ENCODE measurements at places on chromosomes 2 and 18. TPM values are rescaled to one million over a fixed set of nuclear protein-coding genes. Genes with fewer than 3 reads are reported as not detected.

GRCh38 chr2:105919826-105920225 is 175.1 kb downstream of the NCK2 start:
- DNase-seq, result peak; percentile 35

DNA sequence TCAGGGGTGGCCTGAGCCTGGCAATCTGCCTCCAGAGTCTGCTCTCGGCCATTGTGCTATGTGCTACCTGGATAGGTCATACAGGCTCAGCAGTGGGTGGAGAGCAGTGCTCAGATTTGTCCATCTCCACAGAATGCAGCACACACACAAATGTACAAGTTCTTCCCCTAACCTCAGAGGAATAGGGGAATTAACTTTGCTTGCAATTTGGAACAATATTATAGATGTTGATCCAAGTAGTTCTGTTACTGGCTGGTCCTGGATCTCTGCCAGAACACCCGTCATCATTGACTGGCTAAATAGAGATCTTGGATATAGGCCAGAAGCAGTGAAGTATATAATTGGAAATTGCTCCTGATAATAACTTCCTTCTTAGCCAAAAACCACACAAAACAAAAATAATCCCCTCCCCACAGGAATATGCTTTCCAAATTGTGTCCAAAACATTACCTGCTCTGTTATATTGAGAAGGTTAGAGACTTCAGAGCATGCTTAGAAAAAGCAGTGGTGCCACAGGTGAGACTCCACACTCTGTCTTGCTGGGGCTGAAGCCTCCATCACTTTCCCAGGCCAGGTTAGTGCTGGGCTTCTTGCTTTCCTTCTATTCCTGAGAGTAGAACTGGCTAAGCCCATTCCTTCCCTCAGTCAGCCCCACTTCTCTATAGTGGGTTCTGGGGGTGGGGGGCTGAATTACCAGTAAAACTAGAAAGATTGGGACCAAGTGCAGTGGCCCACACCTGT is 38.8 kb downstream of the NCAPH start:
- DNase-seq, result no peak

DNA sequence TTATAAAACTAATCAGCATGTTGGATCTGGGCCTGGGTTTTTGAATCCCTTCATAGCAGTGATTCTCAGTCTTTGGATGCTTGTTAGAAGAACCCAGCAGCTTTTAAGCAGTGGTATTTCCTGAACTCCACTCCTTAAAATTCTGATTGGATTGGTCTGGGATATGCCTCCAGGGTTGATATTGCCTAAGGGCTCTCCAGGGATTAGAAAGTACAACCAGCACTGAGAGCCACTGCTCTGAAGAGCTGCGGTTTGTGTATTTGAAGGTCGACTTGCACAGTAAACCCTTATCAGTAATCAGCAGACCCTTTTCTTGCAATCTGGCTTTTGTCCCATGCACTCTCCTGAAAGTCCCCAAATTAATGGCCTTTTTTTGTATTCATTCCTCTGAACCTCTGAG is 17.0 kb upstream of the RBMS1 start:
- DNase-seq, result no peak

DNA sequence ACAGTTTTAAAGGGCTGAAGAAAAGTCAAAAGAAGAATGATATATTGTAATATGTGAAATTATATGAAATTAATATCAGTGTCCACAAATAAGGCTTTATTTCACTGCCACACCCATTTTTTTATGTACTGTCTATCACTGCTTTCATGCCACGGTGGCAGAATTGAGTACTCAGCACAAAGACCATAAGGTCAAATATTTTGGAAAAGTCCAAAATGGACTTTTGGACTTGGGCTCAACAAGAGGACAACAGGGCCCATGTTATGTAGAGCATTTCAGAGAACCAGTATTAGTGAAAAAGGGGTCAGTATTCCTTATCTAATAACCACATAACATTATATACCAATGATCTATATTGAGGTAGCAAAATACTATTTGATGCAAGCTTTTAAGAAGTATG is 427.2 kb downstream of the EPHA4 start:
- DNase-seq, result no peak

DNA sequence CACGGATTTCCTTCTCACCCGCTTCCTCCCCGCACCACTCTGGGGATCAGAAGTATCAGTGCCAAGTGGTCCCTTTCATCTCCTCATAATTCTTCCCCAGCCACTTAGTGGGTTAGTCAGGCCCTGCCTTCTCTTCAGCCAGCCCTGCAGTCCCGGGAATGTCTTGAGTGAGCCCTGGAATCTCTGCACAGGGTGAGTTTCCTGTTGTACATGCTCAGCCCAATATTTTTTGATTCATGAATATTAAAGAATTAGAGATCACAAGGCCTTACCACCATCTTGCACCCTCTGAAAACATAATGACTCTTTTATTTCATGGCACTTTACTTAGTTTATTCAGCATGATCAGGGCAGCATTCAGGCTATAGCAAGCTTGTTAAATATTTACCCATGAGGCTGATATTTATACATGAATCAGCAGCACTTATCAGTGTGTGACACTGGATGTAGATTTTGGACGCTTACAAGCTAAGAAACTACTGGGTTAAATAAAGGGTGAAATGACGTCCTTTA is 159.4 kb upstream of the FOSL2 start:
- DNase-seq, result peak; percentile 25

DNA sequence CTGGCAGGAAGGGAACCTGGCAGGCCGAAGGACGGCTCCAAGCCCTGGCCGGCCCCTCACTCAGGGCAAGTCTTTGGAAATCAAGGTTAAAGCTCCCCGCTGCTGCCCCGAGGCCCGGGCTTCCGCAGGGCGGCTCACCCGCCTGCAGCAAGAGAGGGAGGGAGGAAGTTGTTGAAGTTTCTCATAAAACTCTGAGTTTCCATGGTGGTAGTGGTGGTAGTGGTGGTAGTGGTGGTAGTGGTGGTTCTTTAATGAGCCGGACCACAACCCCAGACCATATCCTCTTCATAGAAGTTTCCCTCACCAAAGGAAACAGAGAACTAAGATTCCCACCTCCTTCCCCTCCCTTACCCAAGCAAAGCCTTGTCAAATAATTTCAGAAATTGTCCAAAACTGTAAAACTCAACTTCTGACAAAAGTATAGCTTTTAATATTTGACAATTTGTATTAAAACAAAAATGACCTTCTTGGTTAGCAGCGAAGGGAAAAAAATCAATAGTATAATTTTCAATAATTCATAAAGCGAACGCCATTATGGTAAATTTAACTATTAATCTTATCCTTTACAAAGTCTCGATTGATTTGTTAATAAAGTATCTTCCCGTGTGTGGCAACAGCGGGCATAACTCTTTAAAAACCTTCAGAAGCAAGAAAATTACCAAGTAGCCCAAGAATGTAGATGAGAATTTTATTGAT is 1.5 kb upstream of the HOXD10 start:
- no peak for DNase-seq

- DNase-seq, result no peak
Measured at GRCh38 chr2:121160366-121160765, 124.6 kb downstream of the TFCP2L1 start.

- no peak for DNase-seq
Measured at GRCh38 chr2:179393481-179393880, 128.8 kb upstream of the SESTD1 start.

- DNase-seq, result no peak
Measured at GRCh38 chr18:44178476-44178875, 502.2 kb upstream of the SETBP1 start.

- DNase-seq, result peak; percentile 73
Measured at GRCh38 chr18:48605408-48605845, 66.6 kb downstream of the CTIF start.

GRCh38 chr2:190996338-190996946 is 17.5 kb downstream of the STAT1 start:
- peak; percentile 70 for DNase-seq

GRCh38 chr2:234970099-234970440 is 18.3 kb downstream of the SH3BP4 start:
- no peak for DNase-seq

DNA sequence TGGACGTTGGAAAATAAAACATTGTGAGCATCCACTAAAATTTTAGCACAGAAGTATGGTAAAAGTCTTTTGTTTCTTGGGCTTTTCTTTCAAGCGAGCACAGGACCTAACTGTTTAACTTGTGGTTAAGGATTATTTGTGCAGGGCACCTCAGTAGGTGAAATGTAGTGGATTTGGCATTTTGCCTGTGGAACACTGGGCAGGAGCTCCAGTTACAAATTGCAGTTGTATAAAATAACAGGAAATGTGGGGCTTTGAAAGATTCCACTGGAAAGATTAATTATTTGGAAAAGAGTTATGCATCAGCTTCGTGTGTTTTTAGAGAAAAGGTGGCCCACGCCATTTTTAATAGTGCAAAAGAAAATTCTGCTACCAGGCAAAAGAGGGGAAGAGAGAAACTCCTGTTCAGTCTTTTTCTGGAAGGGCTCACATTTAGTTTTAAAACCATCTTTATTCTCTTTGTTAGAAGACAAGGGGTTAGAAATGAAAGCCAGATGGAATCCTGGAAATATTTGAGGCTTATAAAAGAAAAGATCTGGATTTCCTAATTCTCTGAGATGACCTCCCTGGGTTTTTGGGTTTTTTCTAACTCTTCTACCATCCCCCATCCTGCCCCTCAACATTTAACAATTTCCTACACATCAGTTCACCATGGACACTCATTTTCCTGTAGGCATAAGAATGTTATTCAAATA is 144.3 kb upstream of the SERTAD2 start:
- peak; percentile 21 for DNase-seq

- DNase-seq, result no peak
Measured at GRCh38 chr2:189836644-189837043, 52.4 kb downstream of the PMS1 start.

- no peak for DNase-seq
Measured at GRCh38 chr2:119233326-119234020, 9.8 kb downstream of the STEAP3 start.

Gene WNT6
- not detected for total RNA-seq

Gene SRD5A2
- total RNA-seq, result not detected

Gene RMC1
- 19.9 TPM for total RNA-seq

Gene LYG1
- 0.49 TPM for total RNA-seq

Gene ITGAV
- 35.8 TPM for total RNA-seq

Gene ACADL
- total RNA-seq, result not detected

Gene CRYBA2
- total RNA-seq, result not detected
